Left ventricle myocardium inferior (tissue), 1 donor: ENCODE measurements at places on chromosomes 12 and 14. TPM values are rescaled to one million over a fixed set of nuclear protein-coding genes. Genes with fewer than 3 reads are reported as not detected.

DNA sequence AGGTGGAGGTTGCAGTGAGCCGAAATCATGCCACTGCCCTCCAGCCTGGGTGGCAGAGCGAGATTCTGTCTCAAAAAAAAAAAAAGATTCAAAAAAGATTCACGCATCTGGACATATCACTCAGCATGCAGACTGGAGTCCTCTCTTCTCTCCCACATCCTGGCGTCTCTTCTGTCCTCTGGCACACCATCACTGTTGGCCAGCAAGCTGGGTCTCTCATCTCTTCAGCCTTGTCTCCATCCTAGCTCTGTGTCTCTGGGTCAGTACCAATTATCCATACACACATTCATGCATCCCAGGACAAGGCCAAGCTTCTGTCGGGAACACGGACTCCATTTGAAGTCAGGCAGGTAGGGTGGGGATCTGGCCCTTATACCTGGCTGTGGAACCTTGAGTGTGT lies 105.5 kb upstream of the MAP1LC3B2 start:
- DNase-seq, result no peak

REC8 gene
- total RNA-seq, result 1.6 TPM

GRCh38 chr14:22276913-22277816 lies 311.9 kb downstream of the DAD1 start:
- no peak for DNase-seq

PTPN6 gene
- total RNA-seq, result 6.7 TPM
